ENCODE measurements at places on chromosomes 16 and 17.

- DNase-seq: no peak
These were observed 3.7 kb upstream of the PYCR1 start for GRCh38 chr17:81940538-81941483.

- no peak for DNase-seq
These were observed 19.6 kb downstream of the KLHDC4 start for GRCh38 chr16:87746178-87746577.

DNA sequence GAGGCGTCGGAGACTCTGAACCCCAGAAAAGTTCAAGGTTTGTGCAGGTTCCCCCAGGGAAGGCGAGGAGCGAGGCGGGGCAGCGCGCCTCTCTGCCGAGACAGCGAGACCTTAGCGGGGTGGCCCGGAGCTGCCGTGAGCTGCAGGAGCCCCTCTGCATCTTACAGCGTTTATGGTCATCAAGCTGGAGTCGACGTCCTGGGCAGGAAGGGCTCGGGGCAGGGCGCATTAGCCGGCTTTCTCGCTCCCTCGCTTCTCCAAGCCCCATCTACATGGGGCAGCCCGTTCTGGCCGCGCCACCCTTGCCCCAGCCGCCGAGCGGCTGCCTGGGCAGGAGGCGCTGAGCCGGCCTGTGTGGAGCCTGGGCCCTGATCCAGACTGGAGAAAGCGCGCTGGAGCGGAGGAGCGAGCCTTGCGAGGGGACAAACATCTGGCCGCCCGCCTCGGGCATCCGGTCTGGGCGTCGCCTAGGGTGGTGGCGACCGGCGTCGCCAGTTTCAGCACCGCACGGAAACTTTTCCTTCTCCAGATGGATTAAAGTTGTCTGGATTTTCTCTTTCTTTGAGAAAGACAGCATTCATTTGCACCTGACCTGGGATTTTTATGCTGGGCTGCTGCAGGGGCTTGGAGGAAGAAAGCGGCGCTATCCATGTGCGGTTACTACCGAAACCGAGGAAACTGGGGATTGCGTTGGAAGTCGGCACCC is 750 bp downstream of the TMEM132E start:
- DNase-seq: no peak

- no peak for DNase-seq
These were observed 1.4 kb upstream of the TNRC6A start for GRCh38 chr16:24728011-24728410.

DNA sequence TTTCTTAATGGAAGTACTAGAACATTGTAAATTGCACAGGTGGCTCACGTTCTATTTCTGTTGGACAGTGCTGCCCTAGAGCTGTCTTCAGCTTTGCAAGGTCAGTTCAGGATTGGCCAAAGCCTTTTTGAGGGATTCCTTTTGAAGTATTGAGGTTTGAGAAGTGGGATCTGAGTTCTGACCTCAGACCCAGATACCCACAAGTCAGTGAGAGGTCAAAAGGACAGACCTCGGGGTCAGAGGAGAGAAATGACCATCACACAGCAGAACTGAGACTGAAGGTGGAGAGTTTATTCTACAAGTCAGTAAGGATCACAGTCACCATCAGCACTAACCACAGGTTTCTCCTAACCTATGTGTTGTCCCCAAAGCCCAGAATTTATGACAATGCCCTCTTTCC is 1.7 kb downstream of the ACSM5 start:
- no peak for DNase-seq

GRCh38 chr17:75750661-75751423 is 14.2 kb downstream of the GALK1 start:
- no peak for DNase-seq

GRCh38 chr17:38912221-38912813 is 13.1 kb upstream of the LASP1NB start:
- DNase-seq: no peak

DNA sequence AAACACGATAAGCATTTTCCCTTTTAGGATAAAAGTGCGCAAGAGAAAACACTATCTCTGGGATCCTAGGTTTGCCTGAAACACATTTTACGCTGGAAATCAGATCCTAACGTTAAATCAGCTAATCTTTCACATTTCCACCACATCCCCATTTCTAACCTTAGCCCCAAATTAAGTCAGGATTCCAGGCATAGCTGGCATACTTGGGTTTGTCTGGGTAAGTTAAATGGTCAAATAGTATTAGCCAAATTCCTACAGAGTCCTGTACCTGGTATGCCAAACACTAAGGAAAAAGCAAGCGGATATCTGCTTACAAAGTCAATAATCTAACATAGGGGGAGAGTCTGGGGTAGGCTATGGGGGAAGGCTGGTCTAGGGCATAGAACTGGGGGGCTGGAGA is 557.4 kb upstream of the ZFHX3 start:
- no peak for DNase-seq

- no peak for DNase-seq
These were observed 83.5 kb upstream of the TNRC6A start for GRCh38 chr16:24645739-24646645.

GRCh38 chr17:80960037-80960796 is 31.4 kb upstream of the CHMP6 start:
- no peak for DNase-seq

DNA sequence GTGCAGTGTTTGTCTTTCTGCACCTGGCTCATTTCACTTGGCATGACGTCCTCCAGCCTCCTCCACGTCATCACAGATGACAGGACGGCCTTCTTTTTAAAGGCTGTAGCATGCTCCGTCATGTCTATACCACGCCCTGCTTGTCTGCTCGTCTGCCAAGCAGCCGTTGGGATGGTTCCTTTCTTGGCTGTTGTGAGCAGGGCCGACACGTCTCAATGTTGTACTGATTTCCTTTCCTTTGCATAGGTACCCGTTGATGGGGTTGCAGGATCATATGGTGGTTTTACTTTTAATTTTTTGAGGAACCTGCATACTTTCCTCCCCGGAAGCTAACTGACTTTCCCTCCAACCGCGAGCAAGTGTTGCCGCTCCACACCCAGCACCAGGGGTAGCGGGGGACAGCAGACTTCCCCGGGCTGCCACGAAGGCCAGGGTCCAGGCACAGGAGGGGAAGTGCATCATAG is 212.2 kb upstream of the ZNF469 start:
- no peak for DNase-seq

DNA sequence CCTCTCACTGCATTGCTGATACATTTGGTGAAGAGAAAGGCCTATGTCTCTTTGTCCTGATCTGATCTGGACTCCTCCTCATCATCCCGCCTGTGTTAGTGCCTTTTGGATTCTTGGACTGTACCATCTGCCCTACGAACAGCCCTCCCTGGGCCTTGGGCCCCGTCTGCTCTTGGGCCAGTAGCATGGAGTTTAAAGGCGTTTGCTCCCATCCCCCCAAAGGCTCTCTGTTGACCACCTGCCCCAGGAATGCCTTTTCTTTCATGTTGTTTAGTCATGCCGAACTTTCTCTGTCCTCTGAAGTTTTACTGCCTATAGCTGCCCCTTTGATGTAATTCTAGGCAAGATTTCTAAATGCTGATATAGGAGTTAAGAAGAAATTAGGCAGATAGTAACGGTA is 30.9 kb upstream of the MEAK7 start:
- DNase-seq: no peak

- no peak for DNase-seq
These were observed 139.5 kb upstream of the PMFBP1 start for GRCh38 chr16:72311426-72311825.

All from stimulated activated CD4-positive, alpha-beta T cell treated with anti-CD3 and anti-CD28 coated beads, Interleukin-12 subunit alpha, Interleukin-12 subunit beta, amount 100 ng/mL, for 24 hours (primary cell).